ENCODE measurements at places on chromosomes 12 and 14. TPM values are rescaled to one million over a fixed set of nuclear protein-coding genes. Genes with fewer than 3 reads are reported as not detected.

MIPOL1 gene
- 9.3 TPM for total RNA-seq

KIF5A gene
- 2.1 TPM for total RNA-seq

DNA sequence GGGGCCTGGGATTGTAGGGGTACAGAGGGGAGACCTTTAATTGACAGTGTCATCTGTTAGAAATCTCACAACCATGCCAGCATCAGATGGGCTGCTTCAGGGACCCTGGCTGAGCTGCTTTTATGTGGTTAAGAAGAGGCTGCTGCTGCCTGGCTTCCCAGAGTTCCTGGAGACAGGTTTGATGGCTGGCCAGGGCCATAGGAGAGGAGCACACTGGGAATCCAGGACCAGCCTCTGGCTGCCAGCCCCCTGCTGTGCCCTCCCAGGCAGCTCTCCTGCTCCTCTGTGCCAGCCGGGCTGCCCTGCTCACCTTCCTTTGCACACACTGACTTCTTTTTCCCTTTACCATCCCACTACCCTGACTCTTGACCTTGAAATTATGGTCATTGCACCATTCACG, 507 bp upstream of the KRT73 start:
- DNase-seq: peak; percentile 87

GRCh38 chr12:65443038-65443437, 164.6 kb downstream of the MSRB3 start:
- no peak for DNase-seq

GRCh38 chr12:92860521-92860920, 68.6 kb downstream of the EEA1 start:
- no peak for DNase-seq

GRCh38 chr14:22598099-22598895, at the start of gene ABHD4:
Gene ABHD4, plus strand, starts transcription at chr14:22598300. Its CDS starts 7 bp downstream, at chr14:22598307.
- DNase-seq: peak; percentile 94

DNA sequence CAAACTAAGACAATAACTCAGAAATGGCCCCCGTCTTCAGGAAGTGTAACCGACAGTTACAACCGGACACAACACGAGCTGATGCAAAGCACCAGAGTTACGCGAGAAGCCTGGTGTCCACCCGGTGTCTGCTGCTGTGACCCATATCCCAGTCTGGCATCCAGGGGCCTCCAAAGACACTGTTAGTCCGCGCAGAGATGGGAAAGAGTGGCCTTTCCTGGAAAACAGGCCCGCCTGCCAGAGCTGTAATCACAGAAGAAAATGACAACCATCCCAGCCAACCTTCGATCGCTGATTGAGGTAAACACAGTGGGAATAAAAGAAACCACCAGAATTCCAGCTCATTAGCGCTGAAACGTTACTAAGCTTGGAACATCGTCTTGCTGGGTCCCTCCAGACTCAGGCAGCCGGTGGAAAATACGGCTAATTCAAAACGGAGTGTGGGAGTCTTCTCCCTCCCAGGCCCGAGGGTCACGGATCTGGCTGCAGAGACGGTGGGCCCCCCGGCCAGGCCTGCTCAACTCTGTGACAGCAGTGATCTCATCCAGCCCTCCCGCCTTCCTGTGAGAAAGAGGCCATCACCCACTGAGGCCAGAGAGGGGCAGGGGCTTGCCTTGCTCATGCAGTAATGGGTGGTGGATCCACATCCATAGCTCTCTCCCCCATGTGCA, 273.9 kb upstream of the RTL1 start:
- DNase-seq: peak; percentile 91
